ENCODE measurements at places on chromosomes 12 and 14.

GRCh38 chr14:42884100-42884499, 1277.4 kb downstream of the LRFN5 start:
- DNase-seq = no peak

GRCh38 chr12:111438481-111438880, 32.8 kb downstream of the SH2B3 start:
- DNase-seq = peak; percentile 37

- no peak for DNase-seq
Observed at GRCh38 chr12:80512781-80513180, 68.7 kb downstream of the PTPRQ start.

DNA sequence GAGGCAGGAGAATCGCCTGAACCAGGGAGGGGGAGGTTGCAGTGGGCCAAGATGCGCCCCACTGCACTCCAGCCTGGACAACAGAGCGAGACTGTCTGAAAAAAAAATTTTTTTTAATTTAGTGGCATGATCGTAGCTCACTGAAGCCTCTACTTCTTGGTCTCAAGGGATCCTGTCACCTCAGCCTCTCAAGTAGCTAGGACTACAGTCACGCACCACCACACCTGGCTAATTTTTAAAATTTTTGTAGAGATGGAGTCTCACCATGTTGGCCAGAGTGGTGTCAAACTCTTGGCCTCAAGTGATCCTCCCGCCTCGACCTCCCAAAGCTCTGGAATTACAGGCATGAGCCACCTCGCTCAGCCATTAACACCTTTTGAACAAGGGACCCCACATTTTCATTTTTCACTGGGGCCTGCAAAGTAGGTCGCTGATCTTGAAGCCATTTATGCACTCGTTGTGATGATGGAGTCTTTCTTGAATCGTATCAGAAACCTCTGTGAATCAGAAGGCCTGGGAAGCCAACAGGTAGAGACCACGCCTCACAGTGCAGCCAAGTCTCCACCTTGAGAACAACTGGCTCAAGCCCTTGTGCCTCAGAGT, 5.9 kb downstream of the HCAR1 start:
- no peak for DNase-seq

GRCh38 chr14:95516554-95517181, at the start of gene SYNE3:
TSS of gene SYNE3 (minus strand) at chr14:95516650. CDS start at chr14:95475821, 40,829 bp downstream.
- peak; percentile 39 for DNase-seq

DNA sequence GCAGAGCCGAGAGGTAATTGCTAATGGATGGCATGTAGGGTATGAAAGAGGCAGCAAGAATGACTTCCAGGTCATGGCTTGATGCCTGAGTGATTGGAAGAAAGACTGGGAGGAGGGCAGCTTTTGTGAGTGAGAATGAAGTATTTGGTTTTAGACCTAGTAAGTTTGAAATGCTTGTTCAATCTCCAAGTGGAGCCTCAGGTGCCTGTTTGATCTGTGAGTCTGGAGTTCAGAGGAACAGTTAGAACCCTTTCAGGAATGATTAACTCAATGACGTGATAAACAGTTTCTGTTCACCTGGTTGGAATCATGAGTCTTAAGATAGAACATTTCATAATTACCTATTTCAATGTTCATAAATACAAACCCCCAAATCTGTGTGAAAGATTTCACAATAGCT, 10.4 kb downstream of the KCNJ8 start:
- no peak for DNase-seq

DNA sequence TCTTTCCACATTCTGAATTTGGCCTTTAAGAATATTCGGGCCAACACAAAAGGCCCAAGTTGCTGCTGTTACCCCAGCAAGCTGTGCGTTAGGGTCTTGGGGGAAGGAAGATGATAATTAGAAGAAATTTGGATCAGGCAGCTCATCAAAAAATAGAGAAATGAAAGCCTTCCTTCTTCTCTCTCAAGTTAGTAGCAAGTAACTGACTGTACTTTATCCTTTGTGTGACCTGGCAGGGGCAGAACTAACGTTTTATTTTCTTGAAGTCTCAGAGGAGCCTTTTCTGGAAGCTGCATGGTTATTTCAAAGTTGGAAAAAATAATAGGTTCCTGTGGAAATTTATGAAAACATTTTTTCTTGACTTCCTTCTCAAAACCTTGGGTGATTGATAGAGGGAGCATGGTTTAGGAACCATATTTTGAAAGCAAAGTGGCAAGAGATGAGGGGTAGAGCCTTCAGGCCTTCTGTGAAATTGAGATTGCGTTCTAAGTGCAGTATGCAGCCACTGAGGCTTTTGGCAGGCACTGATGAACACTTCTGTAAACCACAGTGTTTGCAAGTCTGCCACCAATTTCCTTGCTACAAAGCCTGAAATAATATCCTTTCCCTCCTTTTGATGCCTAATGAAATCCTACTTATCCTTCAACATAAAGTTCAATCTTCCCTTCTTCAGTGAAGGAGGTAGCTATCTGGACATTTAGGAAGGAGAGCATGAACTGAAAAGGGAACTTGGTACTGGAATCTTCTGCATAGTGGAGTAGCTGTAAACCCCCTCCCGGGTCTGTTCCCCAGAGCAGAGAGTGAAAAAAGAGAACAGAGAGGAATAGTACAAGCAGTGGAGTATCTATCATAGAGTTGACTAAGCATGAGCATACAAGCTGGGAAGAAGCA, 123.2 kb downstream of the FGD4 start:
- no peak for DNase-seq

GRCh38 chr12:104490850-104491249, 34.1 kb downstream of the CHST11 start:
- no peak for DNase-seq

GRCh38 chr14:70999117-70999516, 91.9 kb downstream of the PCNX1 start:
- DNase-seq = no peak

DNA sequence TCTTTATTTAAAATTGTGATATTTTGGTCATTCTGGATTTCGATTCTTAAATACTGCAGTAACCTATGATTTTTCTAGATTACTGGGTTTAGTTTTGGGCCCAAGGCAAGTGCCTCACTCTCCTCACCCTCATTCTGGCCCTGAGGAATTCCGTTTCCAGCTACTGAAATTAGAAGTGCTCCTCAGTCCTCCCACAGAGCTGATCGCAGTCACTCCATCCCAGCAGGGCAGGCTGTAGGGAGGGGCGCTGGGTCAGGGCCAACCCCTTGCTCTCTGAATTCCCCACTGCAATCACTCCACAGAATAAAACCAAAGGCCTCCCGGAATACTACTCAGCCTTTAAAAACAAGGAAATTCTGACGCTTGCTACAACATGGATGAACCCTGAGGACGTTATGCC, 66.5 kb upstream of the DIO3 start:
- DNase-seq = no peak

- DNase-seq = no peak
Observed at GRCh38 chr14:46290706-46291105, 360.9 kb downstream of the RPL10L start.

- no peak for DNase-seq
Observed at GRCh38 chr14:92637228-92637627, 111.2 kb downstream of the LGMN start.

- DNase-seq = no peak
Observed at GRCh38 chr12:94590428-94590827, 59.9 kb downstream of the TMCC3 start.

- no peak for DNase-seq
Observed at GRCh38 chr14:92984896-92985295, 61.9 kb downstream of the CHGA start.

GRCh38 chr14:79090641-79091180, 920.5 kb downstream of the NRXN3 start:
- DNase-seq = no peak

GRCh38 chr12:13801543-13801942, 179.9 kb downstream of the GRIN2B start:
- no peak for DNase-seq

GRCh38 chr12:10190558-10191388, 11.9 kb downstream of the TMEM52B start:
- peak; percentile 24 for DNase-seq

GRCh38 chr14:24535737-24536136, 27.7 kb upstream of the CMA1 start:
- DNase-seq = no peak

DNA sequence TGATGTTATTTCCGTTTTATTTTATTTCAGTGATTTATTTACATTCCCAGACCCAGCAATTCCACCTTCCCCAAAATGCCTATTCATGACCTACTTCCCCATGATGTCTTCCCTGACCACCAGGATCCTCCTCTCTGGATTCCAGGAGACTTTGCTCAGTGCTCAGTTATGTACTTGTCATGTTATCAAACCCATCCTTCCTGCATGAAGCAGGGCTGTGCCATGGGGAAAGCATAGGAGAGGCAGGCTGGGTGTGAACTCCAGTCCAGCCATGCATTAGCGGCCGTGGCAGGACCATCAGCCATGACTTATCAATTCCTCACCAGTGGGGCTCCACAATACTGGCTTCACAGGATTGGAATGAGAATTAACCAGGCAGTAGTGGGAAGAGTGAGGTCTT, 57.8 kb downstream of the B4GALNT3 start:
- no peak for DNase-seq

Data from T follicular helper cell (primary cell).